ENCODE measurements at places on chromosomes 4 and X. TPM values are rescaled to one million over a fixed set of nuclear protein-coding genes. Genes with fewer than 3 reads are reported as not detected.

GRCh38 chrX:81414630-81415029 is 212.7 kb downstream of the SH3BGRL start:
- H3K36me3 ChIP-seq = no peaks in the 10 kb centered on the region
- no peak overlapping the region for H3K4me3 ChIP-seq
- no peak for DNase-seq
- no peaks in the 10 kb centered on the region for H3K27me3 ChIP-seq

GRCh38 chr4:2642968-2643367 is 106.5 kb downstream of the FAM193A start:
- no peak for DNase-seq
- H3K4me3 ChIP-seq = no peak overlapping the region
- H3K4me1 ChIP-seq = no peaks in the 10 kb centered on the region

DNA sequence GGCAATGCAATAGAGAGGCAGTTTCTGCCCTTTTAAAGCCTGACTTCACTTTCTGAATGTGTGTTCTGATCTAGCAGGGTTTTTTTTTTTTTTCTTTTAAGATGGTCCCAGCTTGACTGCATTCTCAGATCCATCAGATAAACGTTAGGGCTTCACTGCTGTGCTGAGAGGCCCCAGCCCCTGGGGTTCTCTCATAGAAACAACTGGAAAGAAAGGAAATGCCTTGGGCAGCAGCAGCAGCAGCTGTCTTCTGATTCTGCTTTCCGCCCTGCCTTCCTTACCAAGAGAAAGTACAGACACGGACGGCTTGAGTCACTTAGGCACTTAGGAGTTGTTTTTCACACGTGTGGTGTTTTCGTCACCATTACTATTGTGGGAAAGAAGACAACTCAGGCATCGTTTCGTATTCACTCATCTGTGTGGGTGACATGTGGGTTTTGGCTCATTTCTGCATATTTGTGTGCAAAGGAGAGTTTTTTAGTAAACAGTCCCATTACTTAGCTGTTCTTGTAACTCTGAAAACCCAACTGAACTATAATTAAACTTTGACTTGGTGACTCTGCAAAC is 172.0 kb downstream of the PTTG2 start:
- H3K27me3 ChIP-seq = no peaks in the 10 kb centered on the region
- H3K36me3 ChIP-seq = no peaks in the 10 kb centered on the region
- H3K27ac ChIP-seq = peak overlapping the region; percentile 92
- no peak for DNase-seq

DNA sequence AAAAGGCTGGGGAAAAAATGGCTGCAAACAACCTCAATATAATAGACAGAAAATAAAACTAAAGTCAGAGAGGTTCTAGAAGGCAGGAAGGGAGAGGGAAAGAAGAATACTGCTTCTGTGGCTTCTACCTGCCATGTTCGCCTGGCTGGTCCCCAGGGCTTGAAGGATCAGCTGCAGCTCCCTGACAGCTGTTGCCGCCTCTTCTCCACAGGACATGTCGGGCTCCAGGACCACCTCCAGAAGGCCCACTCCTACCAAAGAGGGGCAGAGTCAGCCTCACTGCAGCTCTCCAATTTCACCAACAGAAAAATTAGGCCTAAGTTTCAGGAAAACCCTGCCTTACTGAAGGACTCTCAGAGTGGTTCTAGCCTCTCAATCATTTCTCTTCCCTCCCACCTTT is 44.9 kb downstream of the GATB start:
- H3K27me3 ChIP-seq = no peaks in the 10 kb centered on the region
- DNase-seq = no peak
- no peaks in the 10 kb centered on the region for H3K4me1 ChIP-seq
- no peak overlapping the region for H3K4me3 ChIP-seq

- peaks cover 14% of the 10 kb centered on the region for H3K4me1 ChIP-seq
- no peak overlapping the region for H3K27ac ChIP-seq
- DNase-seq = no peak
- no peaks in the 10 kb centered on the region for H3K27me3 ChIP-seq
Measured at GRCh38 chrX:115311601-115312001, 22.1 kb downstream of the LUZP4 start.

GRCh38 chrX:127943571-127943970 is 108.6 kb downstream of the ACTRT1 start:
- H3K27me3 ChIP-seq = no peaks in the 10 kb centered on the region
- no peaks in the 10 kb centered on the region for H3K4me1 ChIP-seq
- no peak for DNase-seq

DNA sequence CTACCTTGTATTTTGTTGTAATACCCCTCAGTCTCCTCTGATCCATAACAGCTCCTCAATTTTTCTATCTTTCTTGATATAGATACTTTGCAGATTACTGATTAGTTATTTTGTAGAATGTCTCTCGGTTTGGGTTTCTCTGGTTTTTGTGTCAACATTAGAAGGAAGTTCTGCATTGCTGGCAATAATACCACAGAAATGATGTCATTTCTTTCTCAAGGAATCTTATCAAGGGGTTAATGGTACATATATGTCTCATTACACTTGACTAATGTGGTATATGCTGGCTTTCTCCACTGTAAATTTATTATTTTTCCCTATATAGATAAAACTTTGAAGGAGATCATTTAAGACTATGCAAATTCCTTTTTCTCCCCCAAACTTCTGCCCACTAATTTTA is 183.6 kb upstream of the DKK2 start:
- no peaks in the 10 kb centered on the region for H3K36me3 ChIP-seq
- DNase-seq = no peak
- no peak overlapping the region for H3K27ac ChIP-seq
- no peak overlapping the region for H3K4me3 ChIP-seq

DNA sequence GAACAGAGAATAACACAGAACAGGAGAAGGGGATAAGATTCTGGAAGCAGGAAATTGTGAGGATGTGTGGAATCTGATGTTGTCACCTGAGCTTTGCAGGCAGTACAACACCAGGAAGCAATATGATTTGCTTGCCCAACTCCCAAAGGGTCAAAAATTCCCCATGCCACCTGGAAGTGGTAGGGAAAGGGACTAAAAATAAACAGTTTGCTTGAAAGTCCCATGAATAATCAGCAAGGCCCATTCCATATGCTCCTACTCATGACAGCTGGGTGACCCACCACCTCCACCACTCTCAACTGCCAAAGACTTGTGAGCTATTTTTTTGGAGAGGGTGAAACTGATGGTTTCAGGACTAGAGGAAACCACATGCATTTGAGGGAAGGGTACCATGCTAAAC is 168.4 kb downstream of the KCNIP4 start:
- H3K4me1 ChIP-seq = peaks cover 10% of the 10 kb centered on the region
- H3K27me3 ChIP-seq = no peaks in the 10 kb centered on the region
- DNase-seq = no peak
- no peak overlapping the region for H3K4me3 ChIP-seq
- no peaks in the 10 kb centered on the region for H3K36me3 ChIP-seq
- no peak overlapping the region for H3K27ac ChIP-seq

GRCh38 chr4:80927420-80927819 is 103.1 kb upstream of the BMP3 start:
- no peak for DNase-seq
- no peak overlapping the region for H3K27ac ChIP-seq
- no peak overlapping the region for H3K4me3 ChIP-seq

DNA sequence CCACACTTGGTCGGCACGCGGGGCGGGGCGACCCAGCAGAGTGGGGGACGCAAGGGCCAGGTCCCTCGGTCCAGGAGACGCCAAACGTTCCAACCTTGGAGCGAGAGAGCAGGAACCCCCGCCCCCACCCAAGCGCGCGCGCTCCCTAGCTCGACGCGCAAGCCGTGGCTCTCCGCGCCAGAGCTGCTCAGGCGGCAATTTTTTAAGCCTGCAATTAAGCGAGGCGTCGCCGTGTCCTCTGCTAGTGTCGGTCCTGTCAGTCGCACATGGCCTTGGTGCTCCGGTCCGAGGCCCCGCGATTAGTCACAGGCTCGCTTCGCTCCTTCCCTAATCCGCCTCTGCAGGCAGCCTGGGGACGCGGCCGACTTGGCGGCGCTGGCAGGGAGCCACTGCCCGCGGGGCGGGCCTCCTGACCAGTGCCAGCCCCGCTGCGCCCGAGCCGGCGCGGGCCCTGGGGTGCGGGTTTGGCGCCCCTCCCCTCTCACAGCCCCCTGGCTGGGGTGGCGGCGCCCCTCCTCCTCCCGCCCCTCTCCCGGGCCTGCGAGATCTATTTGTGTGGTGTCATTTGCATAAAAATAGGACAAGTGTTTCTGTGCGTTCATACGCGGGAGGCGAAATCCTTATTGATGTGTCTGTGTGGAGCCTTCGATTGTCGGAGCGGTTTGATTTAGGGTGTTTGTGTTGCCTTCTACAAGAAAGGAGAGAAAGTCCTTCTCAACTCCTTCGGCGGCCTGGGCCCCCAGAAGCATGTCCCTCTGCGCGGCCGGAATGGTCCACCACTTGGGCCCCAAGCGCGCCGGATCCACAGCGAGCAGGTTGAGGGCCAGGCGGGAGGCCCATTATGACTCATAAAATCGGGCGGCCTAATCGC is 9.8 kb upstream of the BCOR start:
- no peaks in the 10 kb centered on the region for H3K36me3 ChIP-seq
- no peak for DNase-seq
- H3K4me1 ChIP-seq = peaks cover 24% of the 10 kb centered on the region
- H3K4me3 ChIP-seq = no peak overlapping the region

The RASL11B gene
- not detected for total RNA-seq

The FAT4 gene
- 0.27 TPM for total RNA-seq

The ZFYVE28 gene
- 0.24 TPM for total RNA-seq

The RWDD4 gene
- 28.9 TPM for total RNA-seq

The AMTN gene
- 0.15 TPM for total RNA-seq

The SPANXA1 gene
- not detected for total RNA-seq
